CD4-positive, alpha-beta T cell treated with Interleukin-17A for 1 hour (primary cell): ENCODE measurements at places on chromosomes 1 and 21.
A peak's percentile ranks its signal among the peaks of the same experiment; 100 is the strongest.

DNA sequence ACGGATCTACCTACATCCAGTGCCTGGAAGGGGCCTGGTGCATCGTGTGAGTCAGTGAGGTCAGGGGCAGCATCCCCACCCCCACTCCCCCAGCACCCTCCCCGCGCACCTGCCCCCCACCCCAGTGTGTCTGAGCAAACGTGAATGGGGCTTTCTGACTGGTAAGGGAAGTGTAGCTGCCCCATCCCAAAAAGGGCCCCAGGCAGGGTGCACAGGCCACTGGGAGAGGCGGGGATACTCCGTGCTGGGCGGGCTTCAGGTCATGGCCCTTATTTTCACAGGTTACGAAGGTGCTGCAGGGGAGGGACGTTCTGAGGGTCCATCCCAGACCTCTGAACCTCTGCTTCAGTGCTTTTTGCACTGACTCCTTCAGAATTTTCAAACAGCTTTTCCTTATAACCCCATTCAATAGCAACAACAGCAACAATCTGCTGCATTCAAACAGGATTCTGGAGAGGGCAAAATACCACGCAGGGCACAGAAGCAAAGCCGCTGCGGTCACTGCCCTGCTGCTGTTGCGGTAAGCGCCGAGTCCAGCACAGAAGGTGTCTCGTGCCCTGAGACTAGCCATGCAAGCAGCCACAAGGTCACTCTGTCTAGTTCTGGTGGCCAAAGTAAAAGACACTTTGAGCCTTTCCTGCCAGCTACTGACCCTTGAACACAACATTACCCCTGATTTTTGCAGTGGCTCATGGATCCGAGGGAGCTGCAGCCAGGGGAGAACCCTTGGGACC lies 10.3 kb downstream of the TTC34 start:
- DNase-seq, result no peak

GRCh38 chr1:165623624-165624023 lies 7.4 kb upstream of the MGST3 start:
- no peak for DNase-seq

- no peak for DNase-seq
These were observed 59.9 kb downstream of the UBE2U start for GRCh38 chr1:64263335-64263734.

DNA sequence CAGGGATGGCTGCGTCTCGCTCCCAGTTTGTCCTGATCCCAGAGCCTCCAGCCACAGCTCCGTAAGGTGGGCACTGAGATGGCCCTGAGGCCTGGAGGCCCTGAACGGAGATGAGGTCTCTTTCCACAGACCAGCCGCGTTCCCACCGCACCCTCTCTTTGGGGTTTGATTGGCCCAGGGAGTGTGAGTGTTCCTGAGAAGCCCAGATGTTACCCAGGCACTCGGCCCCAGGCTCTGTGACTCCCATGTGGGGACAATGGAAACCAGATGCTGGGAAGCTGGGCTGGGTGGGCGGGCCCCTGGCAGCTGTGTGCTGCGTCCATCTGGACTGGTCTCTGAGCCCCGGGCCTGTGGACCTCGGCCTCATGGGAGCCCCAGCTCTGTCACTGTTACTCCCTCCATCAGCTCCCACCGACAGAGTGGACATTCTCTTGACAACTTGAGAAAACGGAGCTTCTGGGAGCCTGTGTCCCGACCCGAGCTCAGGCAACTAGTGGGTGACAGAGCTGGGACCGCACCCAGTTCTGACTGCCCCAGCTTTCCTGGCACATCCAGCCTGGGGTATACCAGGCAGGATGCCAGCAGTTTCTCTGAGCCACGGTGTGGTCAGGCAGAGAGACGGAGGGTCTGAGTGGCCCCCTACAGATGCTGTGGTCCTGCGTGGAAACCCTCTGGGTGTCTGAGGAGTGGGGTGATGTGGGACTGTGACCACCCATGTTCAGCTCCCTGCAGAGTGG lies 9.8 kb upstream of the COL6A1 start:
- DNase-seq, result no peak

- DNase-seq, result no peak
These were observed 26.9 kb upstream of the ESRRG start for GRCh38 chr1:216750031-216750627.

GRCh38 chr1:109759513-109760334 lies 4.0 kb downstream of the EPS8L3 start:
- no peak for DNase-seq

DNA sequence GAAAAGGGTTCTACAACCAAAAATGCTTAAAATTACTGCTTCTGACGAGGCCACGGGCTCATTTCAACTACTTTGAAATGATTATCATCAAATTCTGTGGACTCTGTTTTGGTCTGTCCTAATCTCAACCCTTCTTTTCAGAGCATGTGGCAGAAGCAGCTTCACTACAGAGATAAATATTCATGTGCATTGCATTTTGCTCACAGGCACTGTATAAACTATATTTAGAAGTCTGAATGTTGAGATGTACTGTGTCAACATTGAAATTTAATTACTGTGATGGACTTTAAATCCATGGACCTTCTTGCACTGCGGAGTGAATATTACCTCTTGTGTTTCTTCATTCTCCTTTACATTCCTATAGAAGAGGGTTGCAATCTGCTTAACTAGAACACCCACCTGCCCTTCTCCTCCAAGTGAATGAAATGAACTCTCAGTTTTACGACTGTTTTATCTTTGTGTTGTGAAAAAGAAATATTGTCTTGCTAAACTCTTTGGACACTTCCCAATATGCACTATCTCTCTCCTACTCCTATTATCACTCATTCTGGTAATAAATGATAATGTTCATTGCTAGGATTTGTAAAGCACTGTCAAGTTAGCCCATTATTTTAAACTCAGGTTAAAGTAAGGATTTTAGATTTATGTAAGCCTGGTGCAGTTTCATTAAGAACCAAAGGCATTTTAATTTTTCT lies 281.2 kb upstream of the ST6GALNAC5 start:
- DNase-seq, result no peak

GRCh38 chr1:8495928-8496401 lies 178.1 kb downstream of the SLC45A1 start:
- peak; percentile 37 for DNase-seq

GRCh38 chr1:203754455-203754864 lies 10.5 kb upstream of the LAX1 start:
- DNase-seq, result peak; percentile 50

DNA sequence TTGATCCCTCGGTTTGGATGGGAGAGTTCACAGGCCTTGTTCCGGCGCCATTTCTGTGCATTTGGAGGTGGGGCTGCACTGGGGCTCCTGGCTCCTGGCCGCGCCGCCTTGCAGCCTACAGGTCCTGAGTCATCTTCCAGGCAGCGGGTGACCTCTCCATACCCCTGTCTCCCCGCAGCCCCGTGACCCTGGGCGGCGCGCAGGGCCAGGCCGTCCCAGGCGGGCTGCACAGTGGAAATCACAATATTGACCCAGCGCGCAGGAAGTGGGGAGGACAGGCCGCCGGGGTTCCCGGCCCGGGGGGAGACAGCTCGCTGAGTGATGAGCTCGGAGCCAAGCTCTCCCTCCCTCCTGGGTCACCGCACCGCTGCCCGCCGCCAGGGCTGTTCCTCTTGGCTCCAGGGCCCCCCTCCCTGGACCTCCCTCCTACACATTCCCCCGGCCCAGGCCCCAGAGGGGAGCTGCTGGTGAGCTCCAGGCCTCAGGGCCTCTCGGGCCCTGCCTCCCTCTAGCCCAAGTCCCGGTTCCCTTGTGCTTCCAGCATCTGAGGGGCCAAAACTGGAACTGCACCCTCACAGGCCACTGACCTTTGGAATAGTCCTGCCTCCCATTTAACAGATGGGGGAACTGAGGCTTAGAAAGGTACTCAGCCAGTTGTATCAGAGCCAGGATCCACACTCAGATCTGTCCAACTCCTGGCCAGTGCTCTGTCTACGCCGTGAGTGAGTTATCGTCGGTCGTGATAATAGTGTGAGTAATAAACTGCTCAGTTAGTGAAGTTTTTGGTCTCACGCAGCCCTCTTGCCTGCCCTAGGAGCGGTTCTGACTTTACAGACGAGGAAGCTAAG lies 142.9 kb upstream of the WNT4 start:
- no peak for DNase-seq

GRCh38 chr1:12568009-12568767 lies 49.8 kb downstream of the DHRS3 start:
- no peak for DNase-seq

- no peak for DNase-seq
These were observed 20.2 kb downstream of the SLC30A10 start for GRCh38 chr1:219908170-219908569.

GRCh38 chr1:218718206-218718605 lies 373.1 kb downstream of the TGFB2 start:
- DNase-seq, result no peak

DNA sequence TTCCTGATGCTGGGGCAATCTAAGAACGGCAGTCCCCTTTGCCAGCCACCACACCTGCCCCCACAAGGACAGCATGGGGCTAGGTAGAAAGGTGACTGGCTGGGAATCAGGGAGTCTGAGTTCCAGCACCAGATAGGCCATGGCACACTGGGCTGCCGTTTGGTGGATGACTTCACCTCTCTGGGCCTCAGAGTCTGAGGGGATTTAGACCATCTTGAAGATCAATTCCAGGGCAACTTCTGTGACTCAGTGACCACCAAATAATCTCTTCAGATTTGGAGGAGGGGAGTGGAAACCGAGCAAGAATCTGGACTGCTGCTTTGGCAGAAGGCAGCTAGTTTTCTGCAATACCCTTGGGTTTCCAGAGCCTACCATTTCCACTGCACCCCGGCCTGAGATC lies 92.1 kb upstream of the EDN2 start:
- DNase-seq, result no peak

DNA sequence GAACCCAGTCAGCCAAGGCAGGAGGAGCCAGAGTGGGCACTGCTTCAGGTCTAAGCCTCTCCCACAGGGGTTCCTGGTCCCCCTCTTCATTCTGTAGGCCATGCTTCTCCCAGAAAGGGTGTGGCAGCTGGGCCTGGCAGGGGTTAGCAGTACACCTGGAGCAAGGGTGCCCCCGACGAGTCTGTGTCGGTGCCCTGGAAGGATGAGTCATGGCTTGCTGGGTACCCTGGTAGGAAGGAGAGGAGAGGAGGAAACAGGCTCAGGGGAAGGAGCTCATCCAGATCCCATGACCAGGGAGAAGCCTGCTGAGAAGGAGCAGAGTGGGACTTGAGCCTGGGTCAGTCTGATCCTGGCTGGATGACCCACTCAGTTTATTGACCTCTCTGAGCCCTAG lies 10.3 kb downstream of the KDF1 start:
- no peak for DNase-seq

DNA sequence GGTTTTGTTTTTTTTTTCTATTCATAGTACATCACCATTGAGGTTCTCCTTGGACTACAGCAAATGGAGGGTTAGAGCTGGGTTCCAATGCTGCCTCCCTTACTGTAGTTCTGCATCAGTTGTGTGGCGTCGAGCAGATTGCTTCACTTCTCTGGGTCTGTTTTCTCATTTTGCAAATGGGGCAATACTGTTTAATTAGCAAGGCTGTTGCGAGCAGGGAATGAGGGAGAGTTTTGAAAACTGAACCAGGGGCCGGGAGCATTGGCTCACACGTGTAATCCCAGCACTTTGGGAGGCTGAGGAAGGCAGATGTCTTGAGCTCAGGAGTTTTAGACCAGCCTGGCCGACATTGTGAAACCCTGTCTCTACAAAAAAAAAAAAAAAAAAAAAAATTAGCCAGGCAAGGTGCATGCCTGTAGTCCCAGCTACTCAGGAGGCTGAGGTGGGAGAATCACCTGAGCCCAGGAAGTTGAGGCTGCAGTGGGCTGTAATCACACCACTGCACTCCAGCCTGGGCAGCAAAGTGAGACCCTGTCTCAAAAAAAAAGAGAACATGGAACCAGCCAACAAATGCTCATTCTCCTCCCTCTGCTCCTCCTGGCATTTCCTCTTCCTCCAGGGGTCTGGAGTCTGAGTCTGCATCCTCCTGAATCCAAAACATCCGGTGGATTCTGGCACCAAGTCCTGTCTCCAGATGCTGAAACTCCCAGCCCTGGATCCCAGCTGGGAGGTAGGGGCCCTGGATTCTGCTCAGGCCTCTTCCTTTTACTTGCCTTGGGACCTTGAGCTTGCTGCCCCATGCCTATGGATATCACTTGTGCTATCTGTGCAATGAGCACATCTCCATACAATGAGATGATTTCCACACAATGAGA lies 3.7 kb upstream of the PLOD1 start:
- DNase-seq, result no peak

GRCh38 chr1:214516434-214517326 lies 34.7 kb downstream of the PTPN14 start:
- DNase-seq, result no peak

DNA sequence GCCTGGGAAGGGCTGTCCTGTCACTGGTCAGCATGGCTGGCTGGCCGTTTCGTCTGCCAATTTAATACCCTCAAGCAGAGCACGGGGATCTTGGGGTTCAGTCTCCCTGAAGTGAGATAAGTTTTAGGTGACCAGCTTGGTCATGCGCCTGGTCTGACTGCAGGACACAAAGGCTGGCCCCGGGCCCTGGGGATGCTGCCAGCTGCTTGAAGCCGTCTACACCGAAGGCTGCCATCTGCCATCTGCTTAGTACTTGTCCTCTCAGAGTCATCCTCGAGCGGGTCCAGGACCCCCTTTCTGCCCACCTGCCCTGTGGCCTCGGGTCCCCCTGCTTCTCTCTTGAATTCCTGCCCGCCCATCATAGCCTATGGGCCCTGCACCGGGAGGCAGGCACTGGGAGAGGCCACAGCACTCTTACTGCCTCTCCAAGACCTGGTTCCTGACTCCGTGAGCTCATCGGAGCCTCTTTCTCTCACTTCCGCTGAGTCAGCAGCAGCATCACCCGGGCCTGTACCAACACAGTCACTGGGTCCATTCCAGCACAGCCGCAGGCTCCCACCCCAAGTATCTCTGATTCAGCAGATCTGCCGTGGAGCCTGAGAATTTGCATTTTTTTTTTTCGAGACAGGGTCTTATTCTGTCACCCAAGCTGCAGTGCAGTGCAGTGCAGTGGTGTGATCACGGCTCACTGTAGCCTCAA lies 7.0 kb downstream of the FBLIM1 start:
- no peak for DNase-seq

DNA sequence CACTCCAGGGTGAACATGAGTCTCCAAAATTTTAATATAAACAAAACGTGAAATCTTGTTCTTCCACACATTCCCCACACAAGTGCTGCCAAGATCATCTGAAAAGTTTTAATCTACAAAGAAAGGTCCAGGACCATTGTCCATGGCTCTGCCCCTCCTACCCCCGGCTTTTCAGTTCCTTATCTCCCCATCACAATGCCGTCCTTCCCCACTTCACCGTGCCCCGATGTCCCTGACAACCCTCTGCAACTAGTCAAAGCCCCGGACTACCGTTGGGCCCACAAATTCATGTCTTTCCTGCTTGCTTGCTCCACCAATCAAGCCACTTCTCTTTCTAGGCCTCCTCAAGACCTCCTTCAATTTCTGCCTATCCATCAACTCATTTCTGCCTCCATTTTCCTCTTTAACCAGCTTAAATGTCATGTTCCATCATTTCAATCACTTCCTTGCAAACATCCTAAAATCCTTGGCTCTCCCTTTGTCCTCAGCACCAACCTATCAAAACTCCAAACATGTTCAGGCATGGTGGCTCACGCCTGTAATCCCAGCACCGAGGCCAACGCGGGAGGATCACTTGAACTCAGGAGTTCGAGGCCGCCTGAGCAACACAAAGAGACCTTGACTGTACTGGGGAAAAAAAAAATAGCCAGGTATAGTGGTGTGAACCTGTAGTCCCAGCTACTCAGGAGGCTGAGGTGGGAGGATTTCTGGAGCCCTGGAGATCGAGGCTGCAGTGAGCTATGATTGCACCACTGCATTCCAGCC lies 14.0 kb upstream of the BMP8B start:
- DNase-seq, result no peak
